ENCODE measurements at places on chromosomes 2 and 18. TPM values are rescaled to one million over a fixed set of nuclear protein-coding genes. Genes with fewer than 3 reads are reported as not detected.
A peak's percentile ranks its signal among the peaks of the same experiment; 100 is the strongest.

DNA sequence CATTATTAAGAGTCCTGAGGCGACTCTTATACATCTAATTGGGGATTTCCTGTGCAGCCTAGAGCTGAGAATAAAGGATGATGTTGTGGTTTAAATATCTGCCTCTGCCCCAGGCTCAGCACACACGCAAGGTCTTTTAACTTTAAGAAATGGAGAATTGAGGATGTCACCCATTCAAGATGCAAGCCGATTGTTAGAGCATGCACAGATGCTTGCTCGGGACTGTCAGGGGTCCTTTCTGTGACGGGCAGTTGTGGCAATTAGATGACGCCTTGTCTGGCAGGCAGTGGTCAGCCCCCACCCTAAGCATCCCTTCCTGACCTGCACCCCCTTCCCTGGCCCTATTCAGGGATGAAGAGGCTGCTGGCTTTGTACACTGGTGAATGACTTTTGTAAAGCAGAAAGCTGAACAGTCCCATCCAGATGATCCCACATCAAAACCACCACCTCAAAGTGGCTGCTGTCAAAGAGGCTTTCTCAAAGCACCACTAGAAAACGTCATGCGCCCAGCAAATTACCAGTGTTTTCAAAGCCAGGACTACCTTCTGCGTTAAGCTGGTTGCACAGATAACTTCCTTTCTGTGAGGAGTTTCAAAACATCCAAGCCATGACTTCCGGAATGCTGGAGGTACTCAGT is 23.7 kb downstream of the FAM178B start:
- peak; percentile 74 for DNase-seq

- peak; percentile 46 for DNase-seq
These were observed 939 bp downstream of the DOCK10 start for GRCh38 chr2:225041207-225041850.

GRCh38 chr2:175152242-175152641 is 15.8 kb downstream of the ATF2 start:
- no peak for DNase-seq

- DNase-seq = peak; percentile 51
These were observed 22.6 kb downstream of the PLEK start for GRCh38 chr2:68387408-68388350.

DNA sequence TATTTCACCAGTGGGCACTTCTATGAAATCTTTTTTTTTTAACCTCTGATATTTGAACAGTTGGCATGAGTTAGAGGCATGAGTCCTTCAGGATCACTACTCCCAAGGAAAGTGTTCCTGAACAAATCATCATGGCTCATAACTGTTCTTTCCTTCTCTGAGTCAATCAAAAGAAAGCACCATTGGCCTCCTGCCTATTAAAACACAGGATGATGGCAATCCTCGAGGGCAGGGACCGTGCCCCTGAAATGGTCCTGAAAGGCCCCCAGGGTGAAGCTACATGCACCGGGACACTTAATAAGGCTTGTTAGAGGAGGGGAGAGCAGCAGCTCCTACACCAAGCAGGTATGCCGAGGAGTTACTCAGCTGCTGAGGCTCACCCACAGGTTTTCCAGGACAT is 43.5 kb downstream of the SLC14A2 start:
- no peak for DNase-seq

DNA sequence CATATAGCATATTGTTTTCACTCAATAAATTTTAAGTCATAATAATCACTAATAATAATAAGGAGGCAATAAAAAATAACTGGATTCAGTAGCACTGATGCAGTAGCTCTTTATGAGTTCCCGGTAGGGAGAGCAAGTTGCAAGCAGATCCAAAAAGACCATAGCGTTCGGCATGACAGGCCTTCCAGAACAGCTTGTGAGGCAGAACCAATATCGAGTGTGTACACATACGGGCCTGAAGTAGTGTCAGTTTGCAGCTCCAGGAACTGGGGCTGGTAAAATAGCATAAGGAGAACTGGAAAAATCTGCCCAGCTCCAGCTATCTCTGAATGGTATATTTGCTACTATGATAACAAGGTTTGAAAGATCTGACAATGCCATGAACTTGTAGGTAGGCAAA is 1607.8 kb upstream of the PIK3C3 start:
- no peak for DNase-seq

DNA sequence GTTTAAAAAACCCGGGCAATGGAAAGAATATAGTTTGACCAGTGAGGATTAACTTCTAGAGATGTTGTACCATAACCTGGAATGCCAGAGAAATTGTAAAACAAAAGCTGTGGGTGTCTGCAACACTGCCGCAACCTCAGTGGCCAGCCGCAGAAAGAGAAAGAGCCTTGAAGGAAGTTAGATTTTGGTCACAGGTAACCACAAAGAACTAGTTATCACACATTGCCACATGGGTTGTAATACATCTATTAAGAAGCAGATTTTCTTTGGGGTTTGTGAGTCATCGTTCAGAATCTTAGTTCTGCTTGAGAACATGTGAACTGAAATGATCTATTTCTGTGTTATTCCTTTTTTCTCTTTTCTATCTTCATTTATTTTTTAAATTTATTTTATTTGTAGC is 222.9 kb upstream of the AGAP1 start:
- no peak for DNase-seq

- no peak for DNase-seq
These were observed 41.2 kb downstream of the RALBP1 start for GRCh38 chr18:9516437-9517064.

- DNase-seq = no peak
These were observed 31.8 kb upstream of the MTCL1 start for GRCh38 chr18:8673256-8674209.

DNA sequence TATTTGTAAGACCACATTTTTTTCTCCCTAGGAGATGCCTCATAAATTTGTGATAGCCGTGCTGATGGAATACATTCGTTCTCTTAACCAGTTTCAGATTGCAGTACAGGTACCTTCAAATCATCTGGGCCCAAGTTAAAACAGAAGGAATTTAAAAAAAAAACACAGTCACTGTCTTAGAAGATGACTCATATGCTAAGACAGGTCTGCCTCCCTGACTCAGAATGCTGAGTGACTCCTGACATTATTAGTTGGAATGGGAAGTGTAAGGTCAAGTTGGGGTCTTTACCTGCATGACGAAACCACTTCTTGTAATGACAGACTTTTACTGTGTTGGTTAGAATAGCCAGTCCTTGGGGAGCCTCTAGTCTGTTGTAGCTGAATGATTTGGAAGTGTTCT is 26.3 kb downstream of the RMC1 start:
- DNase-seq = no peak

DNA sequence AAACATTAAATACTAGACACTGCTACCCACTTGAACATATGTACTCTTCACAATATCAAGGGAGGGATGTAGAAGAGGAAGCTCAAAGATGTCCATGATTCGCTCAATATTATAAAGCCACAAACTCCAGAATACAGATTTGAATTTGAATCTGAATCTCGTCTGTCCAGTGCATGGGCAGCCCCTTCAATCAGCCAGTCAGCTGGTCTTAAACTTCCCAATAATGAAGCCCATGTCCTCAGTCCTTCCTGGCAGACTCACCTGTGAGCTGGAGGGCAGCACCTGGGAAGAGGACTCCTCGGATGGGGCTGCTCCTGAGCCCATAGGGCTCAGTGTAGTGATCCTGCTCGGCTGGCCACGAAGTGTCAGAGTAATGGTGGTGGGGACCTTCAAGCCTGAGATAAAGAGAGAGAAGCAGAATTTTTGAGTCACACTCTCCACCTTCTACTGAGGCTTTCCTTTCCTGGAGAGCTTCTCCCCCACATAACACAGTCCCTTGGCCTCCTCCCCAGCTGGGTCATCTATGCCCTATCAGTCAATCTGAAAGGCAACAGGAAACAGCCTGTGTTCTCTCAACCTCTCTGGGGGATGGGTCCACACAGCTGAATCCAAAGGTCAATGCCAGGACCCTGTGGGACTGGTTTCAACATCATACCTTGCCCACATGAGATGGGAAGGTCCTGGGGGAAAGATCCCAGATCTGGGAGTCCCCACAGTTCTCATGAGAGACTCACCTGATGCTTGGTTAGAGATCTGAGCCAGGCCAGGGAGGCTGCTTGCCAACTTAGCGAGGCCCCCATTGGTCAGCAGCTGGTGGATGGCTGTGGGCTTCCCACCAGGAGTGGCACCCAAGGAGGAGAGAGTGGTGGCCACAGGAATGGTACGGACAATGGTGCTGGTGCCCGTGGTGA is 36.5 kb downstream of the KANSL3 start:
- no peak for DNase-seq

- DNase-seq = no peak
These were observed 229.8 kb downstream of the LDLRAD4 start for GRCh38 chr18:13448335-13448795.

DNA sequence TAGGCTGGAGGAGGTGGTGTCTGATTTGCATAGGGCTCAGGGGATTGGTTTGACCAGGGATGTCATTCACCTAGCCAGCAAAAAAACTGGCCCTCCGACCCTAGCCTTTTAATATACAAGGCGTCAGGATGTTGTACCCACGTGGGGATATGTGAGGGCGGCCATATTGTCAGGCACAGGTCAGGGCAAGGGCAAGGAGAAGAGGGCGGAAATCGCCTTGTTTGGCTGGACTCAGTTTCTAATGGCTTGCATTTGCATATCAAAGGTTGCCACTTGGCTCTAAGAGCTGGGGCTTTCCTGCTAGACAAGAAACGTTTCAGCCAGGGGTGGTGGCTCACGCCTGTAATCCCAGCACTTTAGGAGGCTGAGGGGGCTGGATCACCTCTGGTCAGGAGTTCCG is 24.9 kb upstream of the PDCL3 start:
- no peak for DNase-seq

- DNase-seq = no peak
These were observed 4.6 kb downstream of the TBC1D8 start for GRCh38 chr2:101146535-101146934.

- DNase-seq = no peak
These were observed 105.9 kb upstream of the HS6ST1 start for GRCh38 chr2:128424406-128425171.

DNA sequence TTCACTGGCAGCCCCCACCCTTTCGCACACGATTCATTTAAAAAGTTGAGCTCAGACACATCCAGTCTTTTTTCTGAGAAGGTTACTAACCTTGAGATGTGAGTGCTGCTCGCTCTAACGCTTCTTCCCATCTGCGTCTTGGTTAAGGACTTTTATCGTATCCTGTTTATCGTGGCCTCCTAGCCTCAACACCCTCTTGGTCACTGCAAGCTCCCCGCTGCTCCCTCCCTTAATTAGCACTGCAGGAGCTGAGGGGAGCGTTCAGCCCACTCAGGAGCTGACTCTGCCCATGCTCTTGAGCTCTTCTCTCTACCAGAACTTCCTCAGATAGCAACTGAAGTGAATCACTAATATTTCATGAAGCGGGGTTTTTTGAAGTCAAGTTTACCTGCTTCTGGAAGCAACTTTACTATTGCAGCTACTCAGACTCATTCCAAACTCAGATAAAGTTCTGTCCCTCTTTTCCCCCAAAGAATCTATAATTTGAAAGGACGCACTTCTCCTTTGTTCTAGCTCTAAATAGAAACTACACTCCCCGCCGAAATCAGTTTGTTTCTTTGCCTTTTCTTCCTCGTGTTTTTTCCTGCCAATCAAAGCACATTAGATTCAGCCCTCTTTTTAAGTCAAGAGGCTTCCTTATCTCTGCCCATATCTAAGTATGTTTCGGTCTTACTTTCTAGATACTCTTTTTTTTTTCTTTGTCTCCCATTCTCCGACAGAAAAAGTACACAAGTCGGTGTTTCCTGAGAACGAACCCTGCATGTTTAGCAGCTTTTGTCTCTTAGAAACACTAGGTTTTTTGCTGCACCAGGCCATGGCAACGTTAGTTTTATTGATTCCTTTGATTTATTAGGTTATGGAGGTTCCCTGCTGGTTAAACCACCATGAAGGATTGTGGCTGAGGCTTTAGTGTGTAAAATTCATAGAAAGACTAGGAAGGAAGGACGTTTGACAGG is 9.3 kb upstream of the CD226 start:
- peak; percentile 47 for DNase-seq

DNA sequence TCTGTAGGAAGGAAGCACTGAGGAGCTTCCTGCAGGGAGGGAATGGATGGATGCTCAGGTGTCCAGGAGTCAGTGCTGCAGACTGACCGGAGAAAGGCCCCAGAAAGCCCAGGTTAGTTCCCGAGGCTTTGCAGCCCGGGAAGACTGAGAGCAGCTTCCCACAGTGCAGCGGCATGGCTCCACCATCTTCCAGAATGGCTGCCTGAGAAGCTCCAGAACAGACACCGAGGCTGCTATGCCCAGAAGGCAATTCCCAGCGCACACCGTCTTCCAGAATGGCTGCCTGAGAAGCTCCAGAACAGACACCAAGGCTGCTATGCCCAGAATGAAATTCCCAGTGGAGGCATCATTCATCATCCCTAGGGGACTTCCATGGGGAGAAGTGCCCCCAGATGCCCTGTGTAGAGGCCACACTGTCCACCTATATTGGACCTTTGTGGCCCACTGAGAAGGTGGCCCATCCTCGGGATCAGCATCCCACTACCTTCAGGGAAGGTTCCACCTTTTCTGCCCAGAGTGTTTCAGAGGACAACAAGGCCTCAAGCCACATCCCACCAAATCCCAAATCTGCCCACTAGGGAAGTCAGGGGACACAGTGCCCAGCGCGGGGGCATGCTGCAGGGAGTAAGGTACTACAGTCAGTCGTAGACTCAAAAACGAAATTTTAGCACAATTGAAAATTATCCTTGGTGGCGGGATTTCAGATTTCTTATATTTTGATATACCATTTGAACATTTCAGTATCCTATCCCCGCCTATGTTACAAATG is 80.5 kb downstream of the KCNF1 start:
- no peak for DNase-seq

- peak; percentile 53 for DNase-seq
These were observed 9.7 kb downstream of the ERFE start for GRCh38 chr2:238168196-238169047.

DNA sequence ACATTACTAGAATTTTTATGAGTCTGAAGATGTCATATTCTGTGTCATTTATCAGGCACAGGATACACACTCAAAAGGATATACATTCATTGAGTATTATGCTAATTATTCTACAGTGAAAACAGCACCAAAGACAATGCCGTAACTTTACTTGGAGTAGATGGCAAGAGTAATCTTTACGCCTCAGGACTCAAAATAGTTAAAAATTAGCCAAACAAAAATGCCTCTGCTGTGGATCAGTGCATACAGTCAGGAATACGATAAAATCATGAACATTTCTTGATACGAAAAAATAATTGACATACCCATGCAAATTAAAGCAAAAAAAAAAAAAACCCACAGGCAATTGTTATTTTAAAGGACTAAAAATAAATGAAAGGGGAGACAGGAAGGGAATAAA is 129.7 kb downstream of the NETO1 start:
- DNase-seq = no peak

DNA sequence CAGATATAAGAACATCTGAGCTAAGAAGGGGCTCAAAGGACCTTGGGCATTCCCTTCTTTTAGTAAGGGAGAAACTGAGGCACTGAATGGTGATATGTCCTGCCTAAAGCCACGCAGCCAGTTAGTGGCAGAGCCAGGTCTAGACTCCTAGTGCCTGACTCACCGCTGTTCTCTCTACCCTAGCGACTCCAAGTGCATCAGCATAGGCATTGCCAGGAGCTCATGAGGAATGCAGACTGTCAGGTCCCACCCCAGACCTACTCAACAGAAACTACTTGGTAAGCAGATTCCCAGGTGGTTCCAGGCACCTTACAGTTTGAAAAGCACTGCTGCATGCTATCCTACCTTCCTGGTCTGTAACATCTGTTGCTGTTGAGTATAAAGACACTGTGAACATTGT is 158.9 kb downstream of the MSH2 start:
- no peak for DNase-seq

CCBE1 gene
- not detected for polyA plus RNA-seq

FIGN gene
- polyA plus RNA-seq = not detected

COL5A2 gene
- 0.25 TPM for polyA plus RNA-seq

LRP1B gene
- not detected for polyA plus RNA-seq

SLC40A1 gene
- polyA plus RNA-seq = 24.0 TPM

RMND5A gene
- polyA plus RNA-seq = 24.0 TPM

All from CD4-positive, CD25-positive, alpha-beta regulatory T cell (primary cell).